ENCODE measurements at places on chromosomes 7 and 10. TPM values are rescaled to one million over a fixed set of nuclear protein-coding genes. Genes with fewer than 3 reads are reported as not detected.

Gene GPR141
- not detected for total RNA-seq

Gene NUTM2E
- not detected for total RNA-seq

Gene SLC13A1
- not detected for total RNA-seq

Gene GPR15LG
- not detected for total RNA-seq

Gene TRPV5
- not detected for total RNA-seq

Gene RAB19
- not detected for total RNA-seq

Gene BAMBI
- 280 TPM for total RNA-seq

Gene TRIM8
- total RNA-seq = 323 TPM

Gene CNPY1
- total RNA-seq = not detected

Gene GATA3
- total RNA-seq = 0.29 TPM

Gene MGMT
- 5.9 TPM for total RNA-seq

Gene CAMK1D
- total RNA-seq = 5.7 TPM

Gene FAM25A
- total RNA-seq = not detected

Gene DNAH11
- total RNA-seq = not detected

Gene HOXA7
- 0.44 TPM for total RNA-seq

Gene CALN1
- total RNA-seq = not detected

Gene PRLHR
- not detected for total RNA-seq

Gene SLC26A3
- total RNA-seq = not detected

Gene TAS2R4
- total RNA-seq = 0.86 TPM

Gene DRGX
- total RNA-seq = not detected

Gene HGF
- 282 TPM for total RNA-seq

Gene RNF133
- 0.43 TPM for total RNA-seq

Gene MRLN
- not detected for total RNA-seq

Gene UTF1
- total RNA-seq = not detected

Gene PTPN20
- 0.72 TPM for total RNA-seq

Gene HMX3
- not detected for total RNA-seq

Gene ACTR1A
- total RNA-seq = 187 TPM

Gene FAM25C
- not detected for total RNA-seq

Gene SAMD9
- 35.1 TPM for total RNA-seq

Gene SSC4D
- 0.66 TPM for total RNA-seq

Gene C10orf67
- total RNA-seq = 0.22 TPM

Gene RGR
- total RNA-seq = not detected
